Stimulated activated CD4-positive, alpha-beta T cell treated with anti-CD3 and anti-CD28 coated beads, TNF-alpha, amount 100 ng/mL, for 4 hours (primary cell): ENCODE measurements at places on chromosomes 7 and 10.

DNA sequence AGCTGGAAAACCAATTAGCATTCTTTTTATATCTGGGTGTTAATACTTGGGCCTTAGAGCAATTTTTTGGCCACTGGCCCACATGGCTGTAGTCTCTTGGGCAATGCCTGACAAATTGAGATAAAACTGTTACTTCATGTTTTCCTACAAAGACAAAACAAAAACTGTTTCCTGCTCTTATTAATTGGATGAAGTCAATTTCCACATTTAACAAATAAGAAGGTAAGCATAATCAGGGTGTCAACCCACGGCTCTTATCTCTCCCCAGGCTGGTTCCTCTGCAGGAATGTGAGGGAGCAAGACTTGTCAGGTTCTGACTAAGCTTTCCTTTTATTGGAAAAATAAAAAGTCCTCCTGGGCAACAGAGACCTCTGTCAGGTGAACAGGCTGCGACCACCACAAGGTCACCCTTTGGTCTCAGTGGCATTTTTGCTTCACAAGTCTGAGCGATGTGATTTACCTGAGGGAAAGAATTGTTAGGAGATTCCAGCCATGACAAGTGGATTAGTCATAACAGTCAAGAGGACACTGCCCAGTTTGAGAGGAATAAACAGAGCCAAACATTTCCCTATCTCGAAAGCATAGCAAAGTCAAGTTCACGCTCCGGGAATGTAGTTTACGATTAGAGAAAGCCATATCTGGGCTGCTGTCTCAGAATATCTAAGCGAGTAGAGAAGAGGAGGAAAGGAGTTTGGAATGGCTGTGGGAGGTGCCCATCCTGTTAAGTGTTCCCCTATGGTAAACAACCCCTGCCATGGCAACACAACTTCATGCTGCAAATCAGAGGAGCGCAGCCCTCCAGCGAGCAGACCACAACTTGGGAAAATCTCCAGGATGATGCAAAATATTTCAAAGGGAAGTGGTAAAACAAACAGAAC, 144.4 kb downstream of the TES start:
- no peak for DNase-seq

DNA sequence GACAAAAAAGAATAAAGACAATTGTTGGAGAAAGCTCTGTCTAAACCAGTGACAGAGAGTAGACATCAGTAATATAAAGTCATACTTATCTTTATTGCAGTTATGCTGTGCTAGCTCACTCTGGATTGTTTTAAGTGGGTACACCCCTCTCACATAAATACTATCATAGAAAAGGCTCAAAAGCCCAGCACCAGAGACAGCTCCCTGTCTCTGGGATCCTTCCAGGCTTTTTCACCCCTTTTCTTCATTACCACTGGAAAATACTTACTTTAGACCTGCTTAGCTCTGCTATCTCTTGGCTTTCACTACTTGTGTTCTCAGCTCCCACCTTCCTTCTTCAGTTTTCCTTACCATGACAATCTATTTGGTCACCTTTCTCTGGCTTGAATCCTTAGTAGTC, 259.1 kb upstream of the MINDY3 start:
- DNase-seq = no peak

DNA sequence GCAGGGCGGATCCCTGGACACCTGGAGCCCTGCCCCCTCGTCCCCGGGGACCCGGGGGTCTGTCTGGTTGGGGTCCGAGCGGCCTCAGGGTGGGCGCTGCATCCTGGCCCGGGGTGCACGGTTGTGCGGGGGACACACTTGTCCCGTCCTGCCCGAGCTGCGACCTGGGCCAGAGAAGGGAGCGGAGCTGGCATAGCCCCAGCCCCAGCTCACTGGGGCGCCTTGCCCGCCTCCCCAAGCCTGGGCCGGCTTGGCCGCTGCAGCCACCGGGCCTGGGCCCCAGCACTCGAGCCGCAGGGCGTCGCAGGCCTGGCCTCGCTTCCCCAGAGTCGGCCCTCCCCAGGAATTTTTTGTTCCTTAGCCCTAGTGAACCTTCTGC, 54.5 kb downstream of the GLRX3 start:
- no peak for DNase-seq

DNA sequence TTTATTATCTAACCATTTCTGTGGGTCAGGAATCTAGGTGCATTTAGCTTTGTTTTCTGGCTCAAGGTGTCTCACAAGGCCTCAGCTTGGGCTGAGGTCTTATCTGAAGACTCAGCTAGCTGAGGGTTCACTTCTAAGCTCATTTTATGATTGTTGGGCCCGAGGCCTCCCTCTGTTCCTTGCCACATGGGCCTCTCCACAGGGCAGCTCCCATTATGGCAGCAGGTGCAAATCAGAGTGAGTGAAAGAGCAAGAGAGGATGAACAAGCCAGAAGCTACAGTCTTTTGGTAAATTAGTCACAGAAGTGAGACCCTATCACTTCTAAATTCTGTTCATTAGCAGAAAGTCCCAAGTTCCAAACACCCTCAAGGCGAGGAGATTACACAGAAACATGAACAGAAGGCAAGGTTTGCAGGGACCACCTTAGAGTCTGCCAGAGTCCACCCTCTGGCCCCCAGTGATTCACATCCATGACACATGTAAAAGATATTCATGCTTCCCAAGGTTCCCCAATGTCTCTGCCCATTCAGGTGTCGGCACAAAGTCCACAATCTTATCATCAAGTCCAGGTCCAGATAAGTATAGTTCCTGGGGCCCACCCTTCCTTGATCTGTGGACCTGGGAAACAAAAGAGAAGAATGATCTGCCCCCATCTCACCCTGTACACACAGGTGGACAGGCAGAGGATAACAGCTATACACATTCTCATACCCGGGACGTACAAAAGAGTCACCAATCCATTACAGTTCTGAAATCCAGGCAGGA, 23.7 kb downstream of the FIGNL1 start:
- no peak for DNase-seq

- no peak for DNase-seq
Measured at GRCh38 chr10:121260377-121260776, 337.9 kb downstream of the FGFR2 start.

DNA sequence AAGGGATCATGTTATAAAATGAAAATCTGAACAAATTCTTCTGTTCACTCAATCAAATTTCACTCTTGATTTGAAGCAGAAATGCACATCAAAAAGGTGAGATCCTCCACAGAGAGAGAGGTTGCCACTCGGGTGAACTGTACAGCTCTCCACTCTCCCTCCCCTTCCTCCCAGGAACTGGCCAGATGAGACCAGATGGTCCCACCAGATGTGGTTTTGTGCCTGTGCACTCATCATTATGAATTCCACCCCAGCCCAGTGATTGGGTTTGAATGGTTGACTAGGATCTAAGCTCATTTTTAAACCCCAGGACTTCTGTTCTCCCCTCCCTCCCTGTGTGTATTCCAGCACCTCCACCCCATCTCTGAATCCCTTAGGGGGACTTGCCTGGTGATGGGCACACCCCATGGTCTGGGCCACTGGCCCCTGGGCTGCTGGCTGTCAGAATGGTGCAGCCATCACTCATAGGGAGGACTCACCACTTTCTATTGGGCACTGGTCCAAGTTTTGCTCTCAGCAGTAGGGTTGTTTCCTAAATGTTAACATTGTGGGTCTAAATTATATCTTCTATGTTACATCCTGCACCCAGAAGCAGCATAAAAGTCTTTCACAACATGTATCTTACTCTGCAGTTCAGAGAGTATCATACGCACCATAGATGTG, 393.1 kb downstream of the TNS3 start:
- no peak for DNase-seq

GRCh38 chr7:19709249-19709578, 377 bp upstream of the POLR1F start:
- DNase-seq = no peak

- DNase-seq = no peak
Measured at GRCh38 chr10:131446171-131446570, 134.7 kb upstream of the TCERG1L start.

DNA sequence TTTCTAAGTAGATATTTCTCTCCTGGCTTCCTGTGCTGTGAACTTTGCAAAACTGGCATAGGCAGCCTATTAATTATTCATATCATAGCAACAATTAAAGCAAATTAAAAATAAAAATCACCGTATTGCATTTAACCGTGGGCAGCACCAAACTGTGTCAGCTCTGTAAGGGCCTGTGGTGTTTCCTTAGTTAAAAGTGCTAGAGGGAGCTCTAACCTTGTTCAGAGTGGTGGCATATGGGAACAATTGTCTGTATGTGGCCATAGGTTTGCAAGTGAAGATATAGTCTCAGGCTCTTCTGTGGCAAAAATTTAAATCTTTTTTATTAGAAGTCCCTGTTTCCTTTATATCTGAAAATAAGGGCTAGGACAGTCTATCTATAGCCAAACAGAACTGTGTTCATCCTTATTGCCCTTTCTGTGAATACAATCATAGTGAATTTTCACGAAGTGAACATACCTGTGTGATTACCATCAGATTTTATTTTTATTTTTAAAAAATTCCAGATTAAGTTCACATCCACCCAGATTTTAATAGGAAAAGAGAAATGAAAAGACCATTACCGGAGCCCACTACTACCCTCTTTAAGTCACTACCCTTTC, 92.6 kb downstream of the POLL start:
- no peak for DNase-seq
